ENCODE measurements at places on chromosomes 16 and 17.

DNA sequence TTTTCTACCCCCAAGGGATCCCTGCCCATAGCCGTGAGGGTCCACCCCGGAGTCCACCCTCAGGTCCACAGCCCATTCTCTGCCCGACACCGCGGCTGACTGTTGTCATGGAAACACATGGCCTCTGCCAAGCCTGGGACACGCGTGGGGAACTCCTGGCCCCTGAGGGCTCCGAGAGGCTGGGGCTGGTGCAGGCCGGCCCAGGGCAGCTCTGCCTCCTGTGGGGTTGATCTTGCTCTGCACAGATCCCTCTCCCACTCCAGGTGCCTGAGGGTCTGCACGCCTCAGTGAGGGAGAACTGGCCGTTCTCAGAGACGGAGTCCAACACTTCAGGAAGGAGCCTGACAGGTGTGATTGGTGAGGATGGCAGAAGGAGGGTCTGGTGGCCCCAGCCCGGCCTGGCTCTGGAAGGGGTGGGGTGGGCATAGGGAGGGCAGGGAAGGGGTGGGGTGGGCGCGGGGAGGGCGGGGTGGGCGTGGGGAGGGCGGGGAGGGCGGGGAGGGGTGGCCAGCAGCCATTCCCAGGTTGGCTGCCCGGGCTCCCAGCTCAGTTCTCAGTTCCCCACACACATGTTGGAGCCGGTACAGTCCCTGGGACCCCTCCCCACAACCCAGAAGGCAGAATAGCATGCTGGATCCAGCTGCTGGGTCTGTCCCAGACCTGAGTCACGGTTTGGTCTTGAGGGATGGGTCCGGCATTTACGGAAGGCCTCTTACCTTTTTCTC is 6.4 kb downstream of the MRPL28 start:
- no peak for DNase-seq

- DNase-seq, result no peak
These were observed 27.5 kb downstream of the GTF3C1 start for GRCh38 chr16:27522173-27522707.

DNA sequence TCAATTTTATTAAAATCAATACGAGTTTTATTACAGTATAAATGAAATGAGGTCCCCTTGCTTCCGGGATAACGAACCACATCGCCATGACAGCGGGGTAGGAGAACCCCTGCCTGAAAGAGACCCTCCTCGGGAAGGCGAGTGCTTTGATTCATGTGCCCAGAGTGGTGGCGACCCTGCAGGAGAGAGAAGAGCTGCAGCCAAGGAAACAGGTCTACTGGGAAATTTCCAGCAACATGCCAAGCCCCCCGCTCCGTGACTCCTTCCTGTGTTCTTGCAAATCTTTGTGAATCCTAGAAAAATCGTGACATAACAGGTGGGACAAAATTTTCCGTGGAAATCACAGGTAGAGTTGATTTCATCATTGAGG is 162.5 kb downstream of the WSCD1 start:
- no peak for DNase-seq

- no peak for DNase-seq
These were observed 3.0 kb downstream of the NUDT16L1 start for GRCh38 chr16:4696172-4696904.

DNA sequence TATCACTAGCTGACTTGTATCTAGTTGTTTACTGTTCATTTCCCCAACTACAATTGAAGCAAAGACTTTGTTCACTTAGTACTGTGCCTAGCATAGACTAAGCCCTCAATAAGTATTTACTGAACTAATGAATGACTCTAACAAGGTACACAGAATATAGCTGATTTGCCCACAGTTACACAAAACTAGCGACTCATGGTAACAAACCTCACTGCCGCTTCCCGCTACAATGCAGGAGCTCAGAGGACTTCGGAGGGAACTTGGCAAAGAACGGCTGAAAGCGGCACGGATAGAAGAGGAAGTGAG is 524 bp downstream of the EFTUD2 start:
- DNase-seq, result no peak

DNA sequence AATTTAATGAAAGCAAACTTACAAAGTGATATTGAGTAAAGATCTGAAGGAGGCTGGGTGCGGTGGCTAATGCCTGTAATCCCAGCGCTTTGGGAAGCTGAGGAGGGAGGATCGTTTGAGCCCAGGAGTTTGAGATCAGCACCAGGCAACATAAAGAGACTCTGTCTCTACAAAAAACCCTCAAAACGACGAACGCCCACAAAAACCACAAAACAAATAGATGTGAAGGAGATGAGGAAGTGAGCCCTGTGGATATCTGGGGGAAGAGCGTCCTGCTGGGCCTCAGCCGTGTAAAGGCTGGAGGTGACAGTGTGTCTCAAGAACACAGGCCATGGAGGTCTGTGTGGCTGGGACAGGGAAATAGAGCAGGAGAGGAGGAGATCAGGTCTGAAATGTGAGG is 68.8 kb downstream of the ITFG1 start:
- DNase-seq, result no peak
